Caki2 (cell line): ENCODE measurements at places on chromosomes 7 and 10. TPM values are rescaled to one million over a fixed set of nuclear protein-coding genes. Genes with fewer than 3 reads are reported as not detected.

PRSS37 gene
- not detected in 2 replicates for total RNA-seq

NRG3 gene
- total RNA-seq, result 0.87 and 0.95 TPM in 2 replicates

ABCB4 gene
- 0.03 TPM in 1 of 2 replicates, not detected in the other for total RNA-seq

GPER1 gene
- 2.5 and 7.7 TPM in 2 replicates for total RNA-seq
